ENCODE measurements at places on chromosomes 3 and 15. TPM values are rescaled to one million over a fixed set of nuclear protein-coding genes. Genes with fewer than 3 reads are reported as not detected.
A peak's percentile ranks its signal among the peaks of the same experiment; 100 is the strongest.

Gene MAP3K13
- total RNA-seq: 22.2 TPM

Gene SLC9C1
- total RNA-seq: not detected

Gene SLC12A8
- 4.4 TPM for total RNA-seq

- DNase-seq: peak; percentile 10
Observed at GRCh38 chr3:112134335-112135124, 1.5 kb upstream of the GCSAM start.

DNA sequence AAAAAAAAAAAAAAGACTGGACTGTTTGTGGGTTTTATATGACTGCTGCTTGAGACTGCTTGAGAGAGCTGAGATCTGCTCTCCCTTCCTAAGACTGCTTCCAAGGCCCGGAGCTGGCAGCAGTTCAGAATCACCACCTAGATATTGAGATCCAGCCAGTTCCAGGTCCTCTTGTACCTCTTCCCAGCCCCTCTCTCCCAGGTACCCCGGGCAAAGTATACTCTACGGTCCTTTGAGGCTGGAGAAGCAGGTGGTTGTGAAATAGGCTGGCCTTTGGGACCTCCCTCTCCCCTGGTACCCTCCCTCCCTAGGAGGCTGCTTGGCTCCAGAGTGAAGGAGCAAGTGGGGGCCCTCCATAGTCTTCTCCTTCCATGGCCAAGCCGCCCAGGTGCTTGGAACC is 12.6 kb upstream of the BAHD1 start:
- no peak for DNase-seq

GRCh38 chr3:14894085-14894484 is 53.3 kb upstream of the NR2C2 start:
- no peak for DNase-seq

GRCh38 chr3:9135526-9135925 is 113.9 kb downstream of the SRGAP3 start:
- no peak for DNase-seq

GRCh38 chr3:122577409-122578031 is at the start of gene PARP15:
Gene PARP15 (plus strand): TSS chr3:122577650. CDS start chr3:122577668, 18 bp downstream.
- DNase-seq: no peak

Measured in astrocyte (in vitro differentiated cells and primary cell).